ENCODE measurements at places on chromosomes 7 and 10.
A peak's percentile ranks its signal among the peaks of the same experiment; 100 is the strongest.

DNA sequence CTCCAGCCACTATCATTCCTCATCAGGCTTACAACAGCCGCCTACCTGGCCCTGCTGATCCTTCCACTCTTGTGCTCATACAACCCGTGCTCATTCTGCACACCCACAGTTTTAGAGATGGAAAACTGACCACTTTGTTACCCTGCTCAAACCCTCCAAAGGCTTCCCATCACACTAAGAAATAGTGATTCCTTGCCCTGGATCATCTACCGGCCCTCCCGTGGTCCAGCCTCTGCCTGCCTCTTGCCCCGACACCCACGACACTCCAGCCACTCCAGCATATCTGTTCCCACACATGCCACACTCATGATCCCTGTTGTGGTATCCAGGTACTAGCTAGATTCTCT is 36.8 kb downstream of the CCDC6 start:
- no peak for DNase-seq

DNA sequence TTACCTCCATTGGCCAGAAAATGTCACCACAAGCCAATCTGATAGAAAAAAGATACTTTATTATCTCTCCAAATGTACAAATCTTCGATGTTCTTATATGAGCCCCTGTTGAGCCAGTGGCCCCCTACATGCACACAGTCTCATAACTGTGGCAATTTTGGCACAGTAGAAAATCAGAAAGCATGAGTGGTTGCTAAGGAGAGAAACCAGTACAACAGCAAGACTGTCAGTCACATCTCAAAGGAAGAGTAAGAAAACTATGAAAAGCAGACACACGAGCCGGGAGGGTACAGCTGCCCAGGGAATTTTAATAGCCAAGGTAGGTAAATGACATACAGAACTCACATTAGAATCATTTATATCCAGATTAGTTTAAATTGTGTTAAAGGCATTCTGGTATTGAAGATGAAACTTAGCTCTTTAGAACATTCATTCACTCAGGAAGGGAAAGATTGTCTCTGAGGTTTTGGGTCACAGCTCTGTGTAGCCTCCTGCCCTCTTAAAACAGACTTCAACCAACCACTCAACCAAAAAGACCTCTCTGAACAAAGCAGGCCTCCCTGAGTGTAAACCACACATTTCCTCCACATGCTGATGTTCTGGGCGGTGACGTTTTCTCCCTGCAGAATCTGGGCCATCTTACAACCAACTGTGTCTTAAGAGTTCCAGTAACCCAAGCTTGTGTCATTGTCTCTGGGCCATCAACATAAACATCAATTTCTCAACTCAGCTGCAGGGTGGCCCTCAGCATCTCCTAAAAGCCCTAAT is 80.8 kb upstream of the ADAM12 start:
- no peak for DNase-seq

- no peak for DNase-seq
These were observed 103.7 kb downstream of the ZNF92 start for GRCh38 chr7:65477326-65477725.

DNA sequence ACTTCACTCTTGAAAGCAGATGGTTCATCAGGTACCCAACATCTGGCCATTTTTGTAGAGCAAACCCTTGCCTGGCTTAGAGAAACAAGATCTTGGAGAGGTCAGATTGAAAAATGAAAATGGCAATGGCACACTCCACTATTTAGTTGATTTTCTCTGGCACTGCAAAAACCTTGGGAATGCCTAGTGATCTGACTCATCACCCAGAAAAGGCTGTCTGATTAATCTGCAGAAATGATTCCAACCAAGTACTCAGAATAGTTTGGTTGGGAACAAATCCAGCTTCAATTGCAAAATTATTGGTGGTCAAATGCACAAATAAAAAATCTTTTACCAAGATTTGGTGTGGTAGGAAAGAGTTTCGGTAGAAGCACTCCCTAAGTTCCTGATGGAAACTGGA is 351.2 kb downstream of the PHTF2 start:
- peak; percentile 59 for DNase-seq

GRCh38 chr10:121639416-121639815 is 41.2 kb upstream of the FGFR2 start:
- no peak for DNase-seq

- no peak for DNase-seq
These were observed 84.2 kb downstream of the CUL1 start for GRCh38 chr7:148782757-148783456.

GRCh38 chr10:75229971-75230370 is 5.8 kb downstream of the COMTD1 start:
- no peak for DNase-seq

DNA sequence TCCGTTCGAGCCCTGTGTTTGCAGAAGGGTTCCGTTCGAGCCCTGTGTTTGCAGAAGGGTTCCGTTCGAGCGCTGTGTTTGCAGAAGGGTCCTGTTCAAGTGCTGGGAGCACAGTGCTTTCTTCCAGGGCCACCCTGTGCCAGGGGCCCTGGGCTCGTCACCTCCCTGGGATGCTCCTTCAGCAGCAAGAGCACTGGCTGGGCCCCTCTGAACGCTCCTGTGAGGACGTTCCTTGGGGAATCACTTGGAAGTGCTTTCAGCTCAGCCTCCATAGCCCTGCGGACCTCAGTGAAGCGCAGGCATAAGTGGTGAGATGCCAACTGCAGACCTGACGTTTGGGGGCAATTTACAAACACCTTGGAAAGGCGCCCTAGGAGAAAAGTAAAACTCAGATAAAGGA is 103.6 kb downstream of the DYNC2I1 start:
- no peak for DNase-seq

DNA sequence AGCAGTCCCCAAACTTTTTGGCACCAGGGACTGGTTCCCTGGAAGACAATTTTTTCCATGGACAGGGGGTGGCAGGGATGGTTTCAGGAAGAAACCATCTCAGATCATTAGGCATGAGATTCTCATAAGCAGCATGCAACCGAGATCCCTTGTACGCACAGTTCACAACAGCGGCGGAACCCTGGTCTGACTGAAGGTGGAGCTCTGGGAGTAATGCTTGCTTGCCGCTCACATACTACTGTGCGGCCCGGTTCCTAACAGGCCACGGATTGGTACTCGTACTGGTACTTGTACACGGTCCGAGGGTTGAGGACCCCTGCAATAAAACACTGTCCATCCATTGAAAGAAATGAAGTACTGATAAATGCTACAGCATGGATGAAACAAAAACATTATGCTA is 32.8 kb downstream of the MKRN1 start:
- no peak for DNase-seq

DNA sequence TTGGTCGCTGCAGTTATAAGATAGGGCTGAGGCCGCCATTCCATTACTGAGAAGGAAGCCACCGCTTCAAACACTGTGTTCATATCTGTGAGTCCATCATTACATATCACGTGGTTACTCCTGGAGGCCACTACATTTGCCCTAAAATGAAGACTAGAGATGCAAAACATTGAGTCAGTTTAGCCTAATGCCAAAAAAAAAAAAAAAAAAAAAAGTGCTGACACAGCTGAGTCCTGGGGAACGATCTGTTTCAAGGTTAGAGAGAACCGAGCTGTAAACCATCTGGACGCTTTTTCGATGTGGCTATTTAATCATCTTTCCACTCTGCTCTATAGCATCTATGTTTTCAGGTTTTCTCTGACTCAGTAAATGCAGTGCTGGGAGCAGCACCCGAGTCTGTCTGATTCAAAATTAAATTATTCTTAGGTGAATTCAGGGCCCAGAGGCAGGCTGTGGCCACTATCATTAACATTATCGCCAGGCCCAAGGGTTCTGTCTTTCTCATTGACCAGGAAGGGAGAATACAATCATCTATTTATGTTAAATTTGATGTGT is 449.1 kb downstream of the PAXIP1 start:
- DNase-seq: no peak

GRCh38 chr10:119301397-119301796 is 94.0 kb downstream of the GRK5 start:
- no peak for DNase-seq

DNA sequence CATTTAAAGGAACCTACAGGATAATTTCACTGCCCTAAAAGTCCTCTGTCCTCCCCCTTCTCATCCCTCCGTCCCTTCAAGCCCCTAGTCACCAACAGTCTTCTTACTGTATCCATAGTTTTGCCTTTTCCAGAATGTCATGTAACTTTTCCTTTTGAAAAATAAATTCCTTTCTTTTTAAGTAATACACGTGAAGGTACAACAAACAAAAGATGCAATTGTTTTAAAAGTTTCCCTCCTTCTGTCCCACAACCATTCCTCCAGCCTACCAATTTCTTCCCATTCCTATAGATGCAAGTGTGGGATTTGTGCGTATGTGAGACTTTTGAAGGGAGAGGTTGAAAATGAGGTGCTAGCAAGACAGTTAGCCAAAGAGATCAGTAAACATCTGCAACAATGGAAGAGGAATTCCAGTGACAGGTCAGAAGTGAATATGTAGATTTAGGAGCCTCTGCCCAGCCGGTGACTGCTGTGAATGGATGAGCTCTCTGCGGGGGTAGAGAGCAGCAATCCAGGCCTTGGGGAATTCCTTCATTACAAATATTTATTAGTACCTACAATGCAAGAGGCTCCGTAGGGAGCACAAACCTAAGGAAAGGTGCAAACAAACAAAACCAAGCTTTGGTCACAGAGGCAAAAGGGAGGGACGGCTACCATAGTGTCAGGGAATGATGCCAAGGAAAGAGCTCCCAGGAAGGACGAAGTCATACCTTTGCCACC is 243.6 kb downstream of the SKIDA1 start:
- no peak for DNase-seq

- no peak for DNase-seq
These were observed 610.0 kb downstream of the KCNMA1 start for GRCh38 chr10:77027576-77027975.

DNA sequence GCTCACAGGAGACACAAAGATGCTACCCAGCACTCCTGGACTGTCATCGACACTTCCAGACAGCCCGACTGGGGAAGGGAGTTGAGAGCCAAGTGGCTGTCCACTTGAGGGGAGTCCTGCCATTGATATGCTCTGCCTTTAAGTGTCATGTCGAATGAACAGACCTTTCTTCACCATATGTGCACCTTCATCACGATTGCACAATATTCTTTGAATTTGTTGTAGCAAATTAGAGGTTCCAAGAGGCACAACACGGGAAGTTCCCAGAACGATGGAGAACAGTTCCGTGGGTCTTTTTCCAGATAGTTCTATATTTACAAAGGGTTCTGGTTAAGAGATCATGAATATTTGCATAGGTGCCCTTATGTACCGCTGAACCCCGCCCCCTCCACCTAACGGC is 16.0 kb downstream of the SLC18A2 start:
- no peak for DNase-seq

Measured in AG04449 (cell line).